ENCODE measurements at places on chromosomes 3 and 15.
A peak's percentile ranks its signal among the peaks of the same experiment; 100 is the strongest.

DNA sequence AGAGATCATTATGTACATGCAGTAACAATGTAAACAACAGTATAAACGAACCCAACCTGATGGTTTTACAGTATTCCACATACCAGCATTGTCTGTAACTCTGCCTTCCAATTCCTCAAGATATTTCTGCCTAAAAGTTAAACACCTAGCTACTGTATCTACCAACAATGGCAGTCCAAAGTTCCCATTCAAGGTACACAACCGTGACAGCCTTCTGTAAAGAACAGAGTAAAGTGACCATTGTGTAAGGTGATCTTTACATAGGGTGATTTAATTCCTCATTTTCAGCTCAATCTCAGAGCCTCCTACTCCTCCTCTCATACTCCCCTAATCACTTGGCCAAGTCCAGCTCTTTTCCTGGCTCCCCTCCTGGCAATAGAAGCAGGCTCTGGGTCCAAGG is 10.4 kb downstream of the SECISBP2L start:
- no peak for DNase-seq

DNA sequence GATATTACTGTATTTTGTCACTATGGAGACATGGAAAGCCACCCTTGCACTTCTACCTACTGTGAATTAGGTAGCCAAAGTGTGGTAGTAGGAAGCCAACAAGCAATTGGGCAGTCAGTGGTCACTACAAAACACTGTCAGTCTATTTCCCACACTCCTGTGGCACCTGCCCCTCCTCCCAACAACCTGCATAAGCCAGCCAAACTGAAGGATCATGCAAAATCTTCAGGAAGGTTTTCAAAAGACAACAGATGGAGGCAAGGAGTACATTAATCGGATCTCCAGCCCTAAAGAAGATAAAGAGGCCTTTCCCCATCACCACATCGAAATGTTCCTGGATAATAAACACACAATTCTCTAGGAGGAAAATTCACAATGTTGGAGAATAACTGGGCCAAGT is 11.9 kb downstream of the POMGNT2 start:
- DNase-seq = no peak

- peak; percentile 87 for DNase-seq
Observed at GRCh38 chr3:58434990-58435389, 1.4 kb upstream of the PDHB start.

GRCh38 chr3:57397175-57398026 is 104.9 kb upstream of the ASB14 start:
- peak; percentile 63 for DNase-seq

DNA sequence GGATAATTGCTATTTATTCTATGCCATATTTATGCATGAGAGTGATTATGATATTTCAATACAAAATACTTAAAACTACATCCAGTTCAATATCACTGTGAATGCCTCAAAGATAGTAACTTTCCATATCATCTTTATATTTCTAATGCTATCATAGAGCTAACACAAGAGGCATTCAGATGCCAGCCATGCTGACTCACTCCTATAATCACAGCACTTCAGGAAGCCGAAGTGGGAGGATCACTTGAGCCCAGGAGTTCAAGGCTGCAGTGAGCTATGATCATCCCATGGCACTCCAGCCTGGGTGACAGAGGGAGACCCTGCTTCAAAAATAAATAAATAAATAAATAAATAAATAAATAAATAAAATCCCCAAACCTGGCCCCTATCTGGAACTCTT is 498.7 kb downstream of the EPHA3 start:
- no peak for DNase-seq

- no peak for DNase-seq
Observed at GRCh38 chr3:173921732-173922131, 524.2 kb downstream of the NLGN1 start.

DNA sequence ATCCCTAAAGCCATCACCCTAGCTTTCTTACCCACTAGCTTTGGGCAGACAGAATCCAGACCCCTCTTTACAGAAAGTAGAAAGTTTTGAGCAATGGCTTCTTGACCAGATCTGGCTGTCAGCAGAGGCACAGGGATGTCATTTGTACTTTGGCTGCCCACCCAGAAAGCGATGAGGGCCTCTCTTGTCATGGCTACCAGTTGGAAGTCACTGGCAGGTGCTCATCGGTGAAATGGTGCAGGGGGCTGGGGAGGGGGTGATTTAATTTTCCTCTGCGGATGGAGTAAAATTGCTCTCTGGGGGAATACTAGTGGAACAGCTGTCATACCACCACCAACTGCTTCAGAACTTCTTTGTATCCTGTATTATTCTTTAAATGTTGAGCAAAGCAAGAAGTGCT is 393.7 kb downstream of the LSAMP start:
- DNase-seq = no peak

GRCh38 chr3:148773805-148774204 is 53.8 kb upstream of the CPB1 start:
- no peak for DNase-seq

GRCh38 chr3:147191795-147192385 is 214.5 kb downstream of the ZIC4 start:
- DNase-seq = peak; percentile 38

- DNase-seq = no peak
Observed at GRCh38 chr15:66999046-66999968, 66.1 kb upstream of the SMAD3 start.

GRCh38 chr3:177431525-177432176 is 234.4 kb upstream of the TBL1XR1 start:
- DNase-seq = no peak

DNA sequence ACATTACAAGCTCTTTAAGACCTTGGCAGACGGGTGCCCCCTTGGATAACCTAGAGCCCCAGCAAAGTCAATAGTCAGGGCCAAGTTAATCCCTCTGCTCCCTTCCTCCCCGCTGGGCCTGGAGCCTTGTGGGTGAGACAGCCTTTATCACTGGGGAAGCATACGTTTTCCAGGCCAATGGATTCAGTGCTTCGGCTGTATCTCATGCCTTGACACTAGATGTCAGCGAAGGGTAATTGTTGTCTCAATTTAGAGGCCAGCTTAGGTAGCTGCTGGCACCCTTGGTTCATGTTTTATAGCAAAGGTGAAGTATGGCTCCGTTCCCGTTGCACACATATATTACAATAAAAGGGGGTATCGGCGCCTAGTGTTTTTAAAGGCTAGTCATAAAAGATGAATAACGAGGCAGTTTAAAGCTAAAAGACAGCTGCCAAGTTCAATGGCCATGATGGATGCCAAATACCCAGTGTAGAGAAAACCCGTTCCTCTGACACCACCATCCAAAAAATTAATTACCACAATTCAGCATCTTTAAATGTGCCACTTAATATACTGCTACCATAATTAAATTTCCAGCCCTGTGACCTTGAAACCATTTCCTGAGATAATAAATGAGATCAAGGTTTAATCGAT is 52.3 kb upstream of the BNIP2 start:
- DNase-seq = peak; percentile 30

DNA sequence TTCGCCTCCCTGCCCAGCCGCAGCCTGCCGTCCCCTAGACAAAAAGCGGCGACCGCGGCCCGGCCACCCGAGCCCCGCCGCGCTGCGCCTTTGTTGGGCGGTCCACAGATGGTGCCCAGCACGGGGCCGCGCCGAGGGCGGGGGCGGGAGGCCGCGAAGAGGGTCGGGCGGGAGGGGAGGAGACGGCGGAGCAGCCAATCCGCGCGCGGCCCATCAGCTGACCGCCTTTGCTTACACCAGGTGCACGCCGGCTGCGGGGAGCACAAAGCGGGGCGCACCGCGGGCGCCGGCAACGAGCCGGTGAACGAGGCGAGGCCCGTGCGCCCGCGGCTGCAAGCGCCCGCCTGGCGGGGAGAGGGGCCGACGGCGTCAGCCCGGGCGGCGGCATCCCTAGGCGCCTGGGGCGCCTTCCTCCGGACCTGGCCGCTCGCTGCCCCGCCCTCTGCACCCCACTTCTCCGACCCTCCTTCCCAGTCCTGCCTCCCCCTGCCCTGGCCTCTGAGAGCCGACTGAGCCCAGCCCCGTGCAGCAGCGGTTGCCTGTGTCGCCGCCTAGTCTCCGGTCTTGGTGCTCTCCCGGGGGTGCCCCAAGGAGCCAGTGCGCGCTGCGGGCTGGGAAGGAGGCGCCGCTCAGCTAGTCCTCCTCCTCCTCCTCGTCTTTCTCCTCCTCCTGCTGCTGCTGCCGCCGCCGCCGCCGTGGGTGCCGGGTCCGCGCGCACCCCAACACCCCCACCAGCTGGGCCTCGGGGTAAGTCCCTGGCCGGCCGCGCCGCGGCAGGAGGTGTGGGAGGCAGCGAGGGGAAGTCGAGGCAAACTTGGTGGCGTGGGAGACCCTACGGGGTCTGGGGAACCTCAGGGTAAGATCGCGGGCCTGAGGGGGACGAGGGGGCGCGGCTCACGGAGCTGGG is at the start of gene LRRN1:
Gene LRRN1, plus strand, starts transcription at position 259 of the 907 bp plus-strand sequence. CDS start 45,211 bp downstream, outside the sequence.
- DNase-seq = no peak

GRCh38 chr3:26623419-26624208 is 1.0 kb downstream of the LRRC3B start:
- DNase-seq = no peak

DNA sequence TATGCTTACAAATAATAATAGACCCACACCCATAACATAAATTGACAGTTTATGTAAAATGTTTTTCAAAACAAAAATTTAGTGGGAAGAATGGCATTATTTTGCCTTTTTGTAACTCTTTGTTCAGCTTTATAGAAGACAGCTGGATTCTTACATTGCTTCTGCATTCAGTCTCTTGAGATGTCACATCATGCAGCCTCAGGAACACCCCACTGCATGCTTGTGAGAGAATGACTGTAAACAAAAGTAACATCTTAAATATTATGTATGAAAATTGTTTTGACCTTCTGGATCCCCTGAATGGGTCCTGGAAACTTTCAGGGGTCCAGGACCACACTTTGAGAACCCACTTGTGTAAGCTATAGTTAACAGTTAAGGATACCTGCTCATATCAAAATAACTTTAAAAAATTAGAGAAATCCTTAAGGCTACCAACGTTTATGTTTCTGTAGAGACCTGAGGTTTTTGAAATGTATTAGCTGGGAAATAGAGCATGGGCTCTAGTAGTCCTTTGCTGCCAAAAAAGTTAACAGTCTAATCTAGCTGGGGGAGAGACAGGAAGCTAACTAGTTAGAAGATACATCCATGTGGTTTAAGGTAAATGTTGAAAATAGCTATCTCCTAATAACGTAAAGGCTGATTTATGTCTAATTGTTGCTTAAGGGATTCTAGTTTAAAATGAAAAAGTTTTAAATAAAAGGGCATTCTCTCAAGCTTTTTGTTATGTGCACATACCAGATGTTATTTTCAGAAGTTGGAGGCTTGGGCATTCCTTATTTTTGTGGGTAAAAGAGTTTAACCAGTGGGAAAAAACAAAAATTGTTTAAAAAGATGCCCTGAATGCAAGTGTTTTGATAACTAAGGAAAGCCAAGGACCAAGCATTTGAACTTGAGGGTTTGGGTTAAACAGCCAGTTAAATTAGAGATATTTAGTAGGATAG is 3.8 kb downstream of the USP3 start:
- DNase-seq = no peak

DNA sequence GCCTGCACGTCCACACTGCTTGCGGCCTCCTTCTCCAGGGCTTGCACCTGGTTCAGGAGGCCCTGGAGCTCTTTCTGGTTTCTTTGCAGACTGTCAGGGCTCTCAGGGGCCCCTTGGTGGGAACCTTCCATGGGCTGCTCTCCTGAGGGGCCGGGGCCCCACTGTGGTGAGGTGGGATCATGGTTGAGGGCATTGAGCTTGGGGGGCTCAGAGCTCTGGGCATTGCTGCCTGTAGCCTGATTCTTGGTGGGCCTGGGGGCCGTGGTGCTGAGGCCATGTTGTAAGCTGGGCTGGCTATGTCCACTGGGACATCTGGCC is 7.5 kb downstream of the XIRP1 start:
- DNase-seq = no peak

DNA sequence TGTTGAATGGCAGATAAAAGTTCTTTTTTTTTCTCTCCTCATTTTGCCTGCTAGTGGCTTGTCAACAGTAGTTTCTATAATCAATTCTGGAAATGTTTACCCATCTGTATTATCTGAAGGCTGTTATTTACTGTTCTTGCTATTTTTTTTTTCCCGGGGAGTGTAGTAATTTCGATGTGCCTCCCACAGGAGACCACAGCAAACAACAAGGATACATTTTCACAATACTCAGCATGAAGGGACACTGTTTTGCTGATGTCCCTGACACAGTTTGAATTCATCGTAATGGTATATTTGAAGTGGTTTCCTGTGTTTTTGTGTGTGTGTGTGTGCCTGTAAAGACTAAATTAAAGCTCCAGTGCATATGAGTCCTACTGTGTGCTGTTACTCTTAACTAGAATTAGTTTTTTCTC is 92.1 kb upstream of the ICE2 start:
- DNase-seq = no peak

DNA sequence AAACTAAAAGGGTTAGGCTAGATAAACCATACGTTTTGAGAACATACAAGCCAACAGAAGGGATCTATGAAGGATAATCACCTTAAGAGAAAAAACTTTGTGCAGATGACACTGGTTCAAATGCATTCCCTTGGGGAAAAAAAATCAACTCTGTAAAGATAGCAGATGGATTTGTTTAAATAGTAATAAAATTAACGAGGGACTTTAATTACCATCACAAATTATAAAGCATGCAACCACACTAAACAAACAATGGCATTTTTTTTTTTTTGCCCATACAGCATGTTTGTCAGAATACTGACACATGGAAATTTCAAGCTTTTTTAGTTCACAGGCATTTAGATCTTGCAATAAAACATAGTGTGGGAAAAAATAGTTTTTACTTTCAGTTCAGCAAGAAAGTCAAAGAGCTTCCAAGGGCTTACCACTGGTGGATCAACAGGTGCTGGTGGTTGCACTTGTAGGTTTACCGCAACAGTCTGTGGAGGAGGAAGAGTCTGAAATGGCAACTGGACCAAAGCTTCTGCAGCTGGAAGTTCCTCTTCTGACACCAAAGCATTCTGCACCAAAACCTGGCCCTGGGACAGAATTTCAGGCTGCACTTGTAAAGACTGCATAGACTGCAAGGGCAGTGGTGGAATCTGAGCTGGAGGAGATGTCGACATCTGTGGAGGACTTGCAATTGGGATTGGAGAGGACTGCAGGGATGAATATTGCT is 53.1 kb downstream of the PHC3 start:
- DNase-seq = no peak

DNA sequence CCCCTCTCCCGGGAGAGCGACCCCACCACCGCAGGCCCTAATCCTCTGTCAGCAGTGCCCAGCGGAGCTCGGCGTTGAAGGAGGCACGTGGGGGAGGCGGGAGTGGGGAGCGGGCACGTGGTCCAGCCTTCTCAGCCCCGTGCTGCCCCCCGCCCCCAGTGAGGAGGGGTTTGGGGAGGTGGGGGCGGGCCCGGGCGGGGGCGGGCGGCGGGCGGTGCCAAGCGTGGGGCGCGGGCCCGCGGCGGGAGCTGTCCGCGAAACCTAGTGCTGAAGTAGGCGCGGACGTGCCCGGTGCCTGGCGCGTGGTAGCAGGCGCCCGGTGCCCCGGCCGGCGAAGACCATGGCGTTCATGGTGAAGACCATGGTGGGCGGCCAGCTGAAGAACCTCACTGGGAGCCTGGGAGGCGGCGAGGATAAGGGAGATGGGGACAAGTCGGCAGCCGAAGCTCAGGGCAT is at the start of gene CPLX3:
Gene CPLX3, plus strand, starts transcription at position 264 of the 456 bp plus-strand sequence. Its CDS starts 77 bp downstream, at position 341.
- DNase-seq = peak; percentile 48

GRCh38 chr3:188931036-188931435 is 240.7 kb upstream of the TPRG1 start:
- DNase-seq = no peak

GRCh38 chr3:58518291-58518789 is 18.6 kb downstream of the ACOX2 start:
- DNase-seq = no peak

GRCh38 chr15:84654689-84655453 is 788 bp upstream of the WDR73 start:
- DNase-seq = peak; percentile 68

GRCh38 chr3:5006755-5007202 is 27.5 kb downstream of the BHLHE40 start:
- DNase-seq = peak; percentile 54

- DNase-seq = peak; percentile 40
Observed at GRCh38 chr15:73688455-73688854, 4.3 kb downstream of the CD276 start.
